ENCODE measurements at places on chromosomes 7 and 10.

- no peak for DNase-seq
Observed at GRCh38 chr10:12975906-12976305, 25.6 kb downstream of the CCDC3 start.

GRCh38 chr7:29202651-29203069 is 8.1 kb downstream of the CHN2 start:
- no peak for DNase-seq

DNA sequence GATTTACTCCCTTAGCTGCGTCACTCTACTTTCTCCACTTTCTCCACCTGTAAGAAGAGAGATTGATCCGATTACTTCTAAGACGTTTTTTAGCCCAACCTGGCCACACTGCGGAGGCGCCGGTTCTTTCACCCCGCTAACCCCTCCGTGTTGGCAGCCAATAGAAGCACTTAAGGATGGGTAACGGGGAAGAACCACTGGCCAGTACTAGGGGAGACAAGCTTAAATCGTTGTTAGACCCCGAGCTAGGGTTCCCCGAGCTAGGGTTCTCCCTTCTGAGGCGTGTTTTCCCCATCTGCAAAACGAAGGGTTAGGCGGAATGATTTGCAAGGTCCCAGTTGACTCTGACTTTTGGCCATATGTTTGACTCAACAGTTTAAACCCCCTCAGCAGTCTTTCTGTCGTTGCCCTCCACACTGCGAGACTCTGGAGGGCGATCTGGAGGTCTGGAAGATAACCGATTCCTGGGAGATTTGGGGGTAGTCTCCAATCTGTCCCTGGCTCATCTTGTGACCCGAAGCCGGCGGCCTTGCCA is 644 bp downstream of the UMAD1 start:
- no peak for DNase-seq

DNA sequence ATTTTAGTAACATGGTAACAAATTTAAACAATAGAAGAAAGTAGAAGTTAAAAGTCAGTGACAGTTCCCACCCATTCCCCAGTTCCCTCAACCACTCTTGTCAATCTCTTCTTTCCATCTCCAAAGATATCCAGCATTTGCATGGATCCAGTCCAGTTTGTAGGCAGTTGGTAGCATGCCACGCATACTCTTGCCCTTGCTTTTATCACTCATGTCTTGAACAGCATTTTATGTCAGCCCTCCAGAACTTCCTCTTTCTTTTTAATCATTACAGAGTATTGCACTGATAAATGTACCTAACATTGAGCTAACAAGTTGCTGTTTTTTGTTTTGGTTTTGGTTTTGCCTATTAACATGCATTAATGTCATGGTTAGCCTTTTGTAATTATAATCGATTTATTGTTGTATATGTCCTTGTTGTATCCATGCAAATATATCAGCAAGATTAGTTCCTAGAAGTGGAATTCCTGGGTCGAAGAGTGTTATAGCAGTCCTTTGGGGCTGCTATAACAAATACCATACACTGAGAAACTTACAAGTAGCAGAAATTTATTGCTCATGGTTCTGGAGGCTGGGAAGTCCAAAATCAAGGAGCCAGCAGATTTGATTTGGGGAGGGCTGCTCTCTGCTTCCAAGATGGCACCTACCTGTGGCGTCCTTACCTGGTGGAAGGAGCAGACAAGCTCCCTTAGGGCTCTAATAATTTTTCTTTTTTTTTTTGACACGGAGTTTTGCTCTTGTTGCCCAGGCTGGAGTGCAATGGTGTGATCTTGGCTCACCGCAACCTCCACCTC is 25.7 kb downstream of the CHST3 start:
- no peak for DNase-seq

GRCh38 chr10:86178401-86179152 is 188.0 kb downstream of the GRID1 start:
- DNase-seq = no peak

DNA sequence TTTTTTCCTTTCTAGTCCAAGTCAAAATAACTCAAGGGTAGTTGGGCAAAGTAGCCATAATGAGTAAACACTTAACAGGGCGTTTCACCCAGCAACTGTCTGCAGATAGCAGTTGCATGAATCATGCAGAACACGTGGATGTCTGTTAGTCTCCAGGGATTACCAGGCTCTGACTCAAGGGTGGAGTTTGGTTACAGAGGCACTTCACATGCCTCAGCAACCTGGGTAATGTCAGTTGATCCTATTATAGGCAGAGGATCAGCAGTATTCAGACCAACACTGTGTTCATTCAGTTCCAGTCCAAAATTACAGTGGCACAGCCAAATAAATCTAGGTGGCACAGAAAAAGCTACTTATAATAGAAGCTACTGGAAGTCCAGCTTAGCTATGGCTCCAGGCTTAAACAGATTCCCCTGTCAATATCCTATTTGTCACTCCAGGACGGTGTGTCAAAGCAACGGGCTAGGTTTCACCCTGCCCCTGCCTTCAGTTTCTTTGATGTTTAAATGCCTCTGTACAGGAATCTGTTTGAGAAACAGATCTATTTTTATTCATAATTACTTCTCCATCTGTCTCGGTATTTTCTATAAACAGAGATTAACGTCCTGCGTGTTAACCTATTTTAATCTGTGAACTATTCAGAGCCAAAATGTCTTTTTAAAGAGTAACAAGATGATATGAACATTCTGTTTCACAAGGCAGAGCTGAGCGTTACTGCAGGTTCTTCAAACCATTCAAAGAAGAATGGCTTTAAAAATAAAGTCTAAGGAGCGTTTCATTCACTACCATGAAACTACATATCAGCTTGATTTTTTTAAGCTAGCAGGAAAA is 162.6 kb upstream of the AKR1E2 start:
- no peak for DNase-seq

DNA sequence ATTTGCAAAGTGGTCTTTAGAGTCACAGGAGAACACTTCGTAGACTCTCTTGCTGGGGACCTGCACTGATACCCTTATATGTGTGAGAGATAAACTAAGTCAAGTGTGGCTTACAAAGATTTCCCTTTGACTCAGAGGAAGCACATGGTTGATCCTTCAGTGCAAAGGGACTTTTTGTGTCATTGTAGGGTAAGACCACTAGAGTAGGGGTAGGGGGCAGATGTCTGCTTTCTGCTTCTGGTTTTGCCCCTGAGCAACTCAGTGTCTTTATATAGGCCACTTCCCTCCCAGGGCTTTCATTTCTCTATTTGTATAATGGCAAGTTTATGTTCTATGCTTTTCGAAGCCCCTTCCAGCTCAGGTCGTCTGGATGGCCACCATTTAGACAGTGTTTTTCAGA is 281.7 kb downstream of the SORCS3 start:
- DNase-seq = no peak

DNA sequence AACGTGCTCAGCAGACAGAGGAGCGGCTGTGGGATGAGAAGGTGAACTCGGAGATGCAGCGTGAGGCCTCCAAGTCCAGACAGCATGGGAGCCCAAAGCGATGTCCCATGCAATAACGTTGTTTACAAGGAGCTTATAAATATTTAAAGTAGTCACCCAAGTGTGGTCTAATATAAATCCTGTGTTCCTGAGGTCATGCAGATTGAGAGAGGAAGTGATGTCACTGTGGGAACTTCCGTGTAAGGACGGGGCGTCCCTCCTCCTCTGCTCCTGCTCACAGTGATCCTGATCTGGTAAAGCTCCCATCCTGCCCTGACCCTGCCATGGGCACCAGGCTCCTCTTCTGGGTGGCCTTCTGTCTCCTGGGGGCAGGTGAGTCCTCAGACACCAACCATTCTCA is 94.7 kb upstream of the PRSS58 start:
- DNase-seq = no peak

DNA sequence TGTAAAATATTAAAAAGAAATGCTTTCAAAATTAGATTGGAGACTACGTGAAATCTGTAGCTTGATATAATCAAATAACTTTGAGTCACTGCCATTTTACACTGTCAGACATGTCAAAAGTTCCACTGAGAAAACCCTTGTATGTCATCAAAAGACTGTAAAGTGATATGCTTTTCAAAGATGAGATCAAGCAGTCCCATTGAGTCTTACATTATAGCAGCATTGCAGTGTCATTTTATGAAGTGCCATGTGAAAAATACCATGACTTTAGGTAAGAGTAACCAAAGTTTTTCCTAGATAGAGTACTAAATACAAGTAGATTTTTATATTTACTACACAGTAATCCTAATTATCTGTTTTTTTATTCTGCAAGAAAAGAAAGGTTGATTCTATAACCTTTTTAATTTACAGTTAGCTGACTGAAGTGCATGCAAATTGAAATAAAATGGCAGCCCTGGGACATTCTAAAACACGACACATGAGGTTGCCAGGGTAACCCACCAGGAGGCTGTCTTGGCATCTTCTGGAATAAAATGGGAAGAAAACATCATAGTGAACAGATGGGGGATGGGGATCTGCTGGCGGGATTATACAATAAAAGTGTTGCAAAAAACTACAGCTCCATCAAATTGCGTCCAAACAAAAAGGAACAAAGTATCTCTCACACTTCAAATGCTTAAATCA is 91.3 kb upstream of the TMEM106B start:
- DNase-seq = no peak

DNA sequence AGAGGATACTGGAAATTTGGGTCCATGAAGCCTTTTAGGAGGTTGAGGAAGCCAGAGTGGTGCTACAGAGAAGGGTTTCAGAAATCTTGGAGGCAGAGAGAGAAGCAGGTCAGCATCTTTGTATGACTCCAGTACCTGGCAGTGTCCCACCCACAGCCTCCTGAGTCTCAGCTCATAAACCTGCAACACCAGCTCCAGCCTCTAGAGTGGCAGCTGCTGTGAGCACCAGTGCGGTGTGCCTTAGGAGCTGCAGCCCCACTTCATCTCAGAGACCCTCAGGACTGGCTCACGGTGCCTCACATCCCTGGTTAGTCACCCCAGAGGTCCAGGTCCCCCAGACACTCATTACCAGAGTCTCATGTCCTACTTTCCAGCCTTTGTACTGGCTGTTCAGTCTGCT is 84.8 kb upstream of the PRKAR2B start:
- no peak for DNase-seq

- no peak for DNase-seq
Observed at GRCh38 chr10:125989791-125990190, 93.4 kb downstream of the FANK1 start.

- no peak for DNase-seq
Observed at GRCh38 chr7:4689151-4689550, 7.1 kb downstream of the FOXK1 start.

DNA sequence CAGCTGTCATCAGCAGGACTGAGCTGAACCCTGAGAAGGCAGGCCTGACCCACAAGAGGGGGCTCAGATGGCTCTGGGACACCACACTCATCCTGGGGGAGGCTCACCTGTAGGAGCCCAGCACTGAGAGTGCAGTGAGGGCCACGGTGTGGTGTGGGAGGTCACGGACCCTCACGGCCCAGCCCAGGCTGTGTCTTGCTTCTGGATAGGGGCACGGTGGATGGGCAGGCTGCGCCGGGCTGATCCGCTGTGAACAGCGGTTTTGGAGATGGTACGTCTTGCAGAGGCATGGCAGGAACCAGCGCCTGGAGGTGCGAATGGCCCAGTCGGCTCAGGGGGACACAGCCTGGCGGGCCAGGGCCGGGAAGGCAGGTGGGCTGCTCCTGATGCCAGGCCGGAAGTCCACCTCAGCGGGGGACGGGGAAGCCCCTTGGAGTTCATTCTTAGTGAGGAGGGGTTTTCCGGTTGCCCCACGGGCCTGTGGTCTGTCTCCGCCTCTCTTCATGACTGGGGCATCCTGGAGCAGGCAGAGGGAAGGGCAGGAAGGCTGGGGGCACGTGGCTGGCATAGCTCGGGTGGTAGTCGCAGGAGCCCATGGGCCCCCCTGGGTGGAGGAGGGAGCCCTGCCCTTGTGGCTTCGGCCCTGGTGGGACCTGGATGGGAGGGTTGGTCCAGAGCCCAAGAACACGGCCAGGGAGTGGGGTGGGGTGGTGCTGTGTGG is 112.5 kb downstream of the UNCX start:
- DNase-seq = no peak

DNA sequence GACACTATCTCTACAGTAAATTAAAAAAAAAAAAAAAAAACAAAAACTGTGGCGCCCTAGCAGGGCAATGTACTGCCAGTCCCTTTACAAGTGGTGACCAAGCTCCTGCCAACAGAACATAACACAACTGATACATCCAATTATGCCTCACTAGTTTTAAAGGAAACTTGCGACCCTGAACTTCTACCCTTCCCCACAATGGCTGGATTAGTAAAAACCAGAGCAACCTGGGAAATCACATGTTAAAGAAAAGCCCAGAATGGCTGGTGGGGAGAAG is 16.5 kb downstream of the ATE1 start:
- DNase-seq = no peak

GRCh38 chr7:7292608-7293007 is 110.3 kb downstream of the C1GALT1 start:
- DNase-seq = no peak

- DNase-seq = no peak
Observed at GRCh38 chr7:157565201-157565626, 228.4 kb downstream of the DNAJB6 start.

DNA sequence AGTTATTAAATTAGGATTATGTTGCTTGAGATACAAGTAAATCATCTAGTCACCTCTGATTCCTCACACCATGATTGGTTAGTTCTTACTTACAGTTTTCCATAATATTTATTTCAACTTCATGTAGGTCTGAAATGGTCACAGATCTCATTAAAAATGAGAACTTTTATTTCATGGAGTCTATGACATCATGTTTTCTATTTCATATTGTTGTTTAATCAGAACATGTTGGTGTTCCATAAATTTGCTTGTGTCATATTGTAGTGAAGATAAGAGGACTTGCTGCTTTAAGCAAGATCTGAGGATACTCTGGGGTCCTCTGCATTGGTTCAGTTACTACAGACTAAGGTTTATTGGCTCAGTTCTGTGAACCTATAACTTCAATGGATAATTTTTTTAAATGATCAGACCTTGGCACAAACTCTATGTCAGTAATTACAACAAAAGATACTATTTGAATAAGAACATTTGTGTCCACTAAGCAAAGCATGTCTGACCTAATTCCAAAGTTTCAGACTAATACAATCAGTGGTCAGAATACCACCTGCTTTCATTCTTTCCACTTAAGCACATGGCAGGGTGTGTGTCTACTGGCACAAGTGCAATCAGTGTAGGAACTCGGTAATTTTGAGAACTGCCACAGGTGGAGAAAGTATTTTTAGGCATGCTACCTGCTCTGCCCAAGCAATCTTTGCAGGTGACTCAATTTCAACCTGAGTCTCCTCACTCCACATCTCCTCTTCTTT is 68.5 kb downstream of the CCDC71L start:
- no peak for DNase-seq

GRCh38 chr7:154864523-154864891 is 138.4 kb downstream of the PAXIP1 start:
- DNase-seq = no peak

DNA sequence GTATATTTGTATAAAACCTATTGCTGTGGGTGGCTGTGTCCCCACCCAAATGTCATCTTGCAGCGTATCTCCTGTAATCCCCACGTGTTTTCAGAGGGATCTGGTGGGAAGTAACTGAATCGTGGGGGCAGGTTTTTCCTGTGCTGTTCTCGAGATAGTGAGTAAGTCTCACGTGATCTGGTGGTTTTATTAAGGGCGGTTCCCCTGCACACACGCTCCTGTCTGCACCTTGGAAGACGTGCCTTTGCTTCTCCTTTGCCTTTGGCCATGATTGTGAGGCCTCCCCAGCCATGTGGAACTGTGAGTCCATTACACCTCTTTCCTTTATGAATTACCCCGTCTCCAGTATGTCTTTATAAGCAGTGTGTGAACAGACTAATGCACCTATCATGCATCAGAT is 97.6 kb downstream of the DYNC2I1 start:
- no peak for DNase-seq

All from T-helper 1 cell (primary cell).